ENCODE measurements at places on chromosomes 12 and 14. TPM values are rescaled to one million over a fixed set of nuclear protein-coding genes. Genes with fewer than 3 reads are reported as not detected.

KRT73 gene
- total RNA-seq, result not detected

- no peak for DNase-seq
Observed at GRCh38 chr12:8630131-8630530, 17.5 kb upstream of the AICDA start.

GRCh38 chr14:90815822-90816662, at the start of gene TTC7B:
TSS of gene TTC7B (minus strand) at chr14:90816430. CDS start at chr14:90816295, 135 bp downstream.
- peak; percentile 92 for DNase-seq

KRT82 gene
- not detected for total RNA-seq

GRCh38 chr12:66050610-66051009, 79.9 kb downstream of the LLPH start:
- no peak for DNase-seq

DNA sequence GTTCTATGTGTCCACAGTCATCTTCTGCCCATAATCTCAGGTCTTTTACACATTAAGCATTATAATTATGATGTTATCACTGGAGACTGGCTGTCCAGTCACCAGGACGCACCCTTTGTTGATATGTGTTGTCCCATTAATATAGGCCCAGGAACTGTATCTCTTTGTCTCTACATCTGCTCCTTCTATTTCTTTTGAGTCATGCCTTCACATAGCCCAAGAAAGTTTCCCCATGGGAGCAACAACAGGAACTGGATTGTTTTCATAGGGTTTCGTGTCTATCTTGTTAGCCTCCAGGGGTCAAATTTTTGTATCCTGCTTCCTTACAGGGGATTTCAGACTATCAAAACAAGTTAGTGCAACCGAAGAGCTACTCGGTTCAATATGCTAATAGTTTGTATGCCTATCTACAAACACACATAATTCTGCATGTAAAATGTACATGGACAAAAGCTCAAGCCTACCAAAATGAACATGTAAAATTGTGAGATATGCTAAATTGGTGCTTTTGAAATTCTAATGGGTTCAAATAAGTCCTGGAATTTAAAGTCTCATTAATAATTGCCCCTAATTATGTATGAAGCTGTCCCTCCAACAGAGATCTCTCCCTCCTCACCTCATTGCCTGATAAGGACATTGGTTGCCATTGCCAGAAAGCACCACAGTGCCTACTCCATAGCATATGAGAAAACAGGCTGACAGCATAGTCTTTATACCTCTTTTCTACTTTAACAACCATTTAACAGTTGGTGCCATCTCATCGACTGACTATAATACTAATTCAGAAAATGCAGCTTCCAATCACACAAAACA, 99.8 kb upstream of the DIO2 start:
- DNase-seq, result no peak

GRIN2B gene
- 75.4 TPM for total RNA-seq

ADCK1 gene
- total RNA-seq, result 5.7 TPM

GLT1D1 gene
- 11.0 TPM for total RNA-seq

GRCh38 chr14:49505041-49505766, 81.0 kb downstream of the RPS29 start:
- DNase-seq, result no peak

BMAL2 gene
- 42.4 TPM for total RNA-seq

HVCN1 gene
- 7.3 TPM for total RNA-seq

DNA sequence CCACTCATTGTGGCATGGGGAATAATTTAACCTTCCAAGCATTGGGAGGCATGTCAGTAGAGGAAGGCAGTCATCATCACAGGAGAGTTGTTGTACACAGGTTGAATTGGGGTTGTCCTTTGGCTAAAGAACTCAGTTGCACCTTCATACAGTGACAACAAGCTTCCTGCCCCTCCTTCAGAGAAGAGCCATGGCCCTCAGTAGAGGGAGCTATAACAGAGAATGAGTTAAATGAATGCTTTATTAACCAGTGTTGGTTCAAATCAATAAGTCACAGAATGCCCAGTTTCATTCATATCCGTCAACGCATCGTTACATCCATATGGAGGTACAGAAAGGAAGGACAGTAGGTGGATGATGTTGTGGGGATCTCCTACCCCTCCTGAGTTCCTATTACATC, 4.8 kb downstream of the IFNG-AS1 start:
- no peak for DNase-seq

GRCh38 chr14:101772770-101773169, 11.3 kb downstream of the PPP2R5C start:
- no peak for DNase-seq

GRCh38 chr14:54758041-54758440, 144.6 kb downstream of the GCH1 start:
- DNase-seq, result no peak

DNA sequence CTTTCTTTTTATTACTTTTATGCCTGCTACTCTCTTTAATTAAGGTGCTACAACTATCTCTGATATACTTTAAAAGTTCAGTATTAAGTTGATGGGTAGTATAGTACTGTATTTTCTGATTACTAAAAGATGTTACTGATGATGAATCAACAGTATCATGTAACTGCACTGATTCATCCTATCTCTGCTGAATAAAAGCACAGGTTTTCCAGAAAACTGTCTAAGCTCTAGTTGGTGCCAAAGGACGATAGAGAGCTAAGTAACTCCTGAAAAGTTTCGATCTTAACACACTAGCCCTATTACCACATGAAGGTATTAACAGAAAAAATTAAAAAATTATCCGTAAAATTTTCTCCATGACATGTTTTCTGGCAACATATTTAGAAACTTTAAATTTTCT, 2.1 kb downstream of the SCAF11 start:
- DNase-seq, result no peak

GRCh38 chr14:75268633-75269550, 9.7 kb upstream of the FOS start:
- DNase-seq, result no peak

DNA sequence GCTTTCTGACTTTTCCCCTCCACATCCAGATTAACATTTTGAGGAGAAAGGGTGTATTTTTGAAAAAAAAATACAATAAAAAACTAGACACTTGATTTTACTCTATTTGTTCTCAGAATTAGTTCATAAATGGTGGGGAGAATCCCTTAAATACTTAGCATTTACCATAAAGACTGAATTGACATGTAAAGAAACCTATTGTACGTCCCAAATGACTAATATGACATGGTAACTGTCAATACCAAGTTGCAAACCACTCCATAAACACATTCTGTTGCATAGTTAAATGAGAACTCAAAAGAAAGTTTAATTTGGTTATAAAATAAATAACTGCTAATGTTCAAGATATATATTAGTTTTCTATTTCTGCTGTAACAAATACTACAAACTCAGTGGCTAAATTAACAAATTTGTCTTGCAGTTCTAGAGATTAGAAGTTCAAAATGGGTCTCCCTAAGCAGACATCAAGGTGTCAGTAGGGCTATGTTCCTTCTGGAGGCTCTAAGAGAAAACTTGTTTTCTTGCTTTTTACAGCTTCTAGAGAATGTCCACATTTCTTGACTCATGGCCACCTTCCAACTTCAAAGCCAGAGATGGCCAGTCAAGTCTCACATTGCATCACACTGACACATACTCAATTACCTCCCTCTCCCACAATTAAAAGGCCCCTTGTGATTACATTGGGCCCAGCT, 16.0 kb downstream of the NELL2 start:
- DNase-seq, result no peak

GRCh38 chr12:64147875-64148274, 74.2 kb downstream of the KICS2 start:
- no peak for DNase-seq

DNA sequence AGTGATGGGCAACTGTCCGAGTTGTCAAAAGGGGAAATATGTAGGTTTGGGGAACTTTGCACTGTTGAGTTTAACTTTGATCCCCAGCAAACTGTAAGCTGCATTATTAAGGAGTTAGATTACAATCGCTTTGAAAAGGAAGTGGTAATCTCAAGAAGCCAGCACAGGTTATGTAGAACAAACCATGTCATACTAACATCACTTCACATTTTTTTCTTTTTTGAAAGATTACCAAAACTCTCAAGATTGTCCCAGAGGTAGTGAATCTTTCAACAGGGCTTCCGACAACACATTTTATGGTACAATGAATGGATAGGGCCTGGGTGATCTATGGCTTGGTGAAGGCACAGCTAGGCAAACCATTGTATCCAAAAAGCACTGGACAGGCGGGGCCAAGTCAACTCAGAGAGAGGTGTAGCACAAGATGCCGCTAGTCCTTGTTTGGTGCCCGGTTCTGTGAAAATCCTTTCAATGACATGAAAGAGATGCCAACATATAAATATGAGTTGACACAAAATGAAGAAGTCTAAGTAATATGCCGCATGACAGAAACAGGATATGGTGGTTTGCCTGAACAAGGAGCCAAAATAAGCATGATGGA, 24.3 kb upstream of the PARP11 start:
- DNase-seq, result no peak

SRRM4 gene
- 5.7 TPM for total RNA-seq

GRCh38 chr12:53230108-53230845, 1.7 kb downstream of the RARG start:
- no peak for DNase-seq

DNA sequence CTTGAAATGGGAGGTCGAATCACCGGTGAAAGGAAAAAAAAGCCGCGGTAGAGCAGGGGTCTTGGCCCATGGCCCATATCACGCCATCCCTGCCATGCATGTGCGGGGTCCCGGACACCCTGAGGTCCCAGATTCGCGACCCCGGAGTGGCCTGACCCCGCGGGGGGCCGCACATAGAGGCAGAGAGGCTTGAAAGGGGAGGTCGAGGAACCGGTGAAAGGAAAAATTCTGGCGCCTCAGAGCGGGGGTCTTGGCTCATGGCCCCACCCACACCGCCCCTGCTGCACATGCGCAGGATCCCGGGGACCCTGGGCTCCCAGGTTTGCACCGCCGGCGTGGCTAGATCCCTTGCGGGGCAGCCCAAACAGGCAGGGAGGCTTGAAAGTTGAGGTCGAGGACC, 319.8 kb downstream of the ALG10 start:
- peak; percentile 2 for DNase-seq

- peak; percentile 34 for DNase-seq
Observed at GRCh38 chr12:3533703-3534386, 42.8 kb downstream of the PRMT8 start.

BCL11B gene
- 58.3 TPM for total RNA-seq

GRCh38 chr12:30820406-30820946, 65.7 kb upstream of the CAPRIN2 start:
- no peak for DNase-seq

- no peak for DNase-seq
Observed at GRCh38 chr14:100256339-100256895, 17.5 kb downstream of the YY1 start.

VASH1 gene
- 59.9 TPM for total RNA-seq

GRCh38 chr12:131959116-131959515, 9.4 kb downstream of the EP400 start:
- no peak for DNase-seq

CLEC7A gene
- total RNA-seq, result 2.0 TPM

DNA sequence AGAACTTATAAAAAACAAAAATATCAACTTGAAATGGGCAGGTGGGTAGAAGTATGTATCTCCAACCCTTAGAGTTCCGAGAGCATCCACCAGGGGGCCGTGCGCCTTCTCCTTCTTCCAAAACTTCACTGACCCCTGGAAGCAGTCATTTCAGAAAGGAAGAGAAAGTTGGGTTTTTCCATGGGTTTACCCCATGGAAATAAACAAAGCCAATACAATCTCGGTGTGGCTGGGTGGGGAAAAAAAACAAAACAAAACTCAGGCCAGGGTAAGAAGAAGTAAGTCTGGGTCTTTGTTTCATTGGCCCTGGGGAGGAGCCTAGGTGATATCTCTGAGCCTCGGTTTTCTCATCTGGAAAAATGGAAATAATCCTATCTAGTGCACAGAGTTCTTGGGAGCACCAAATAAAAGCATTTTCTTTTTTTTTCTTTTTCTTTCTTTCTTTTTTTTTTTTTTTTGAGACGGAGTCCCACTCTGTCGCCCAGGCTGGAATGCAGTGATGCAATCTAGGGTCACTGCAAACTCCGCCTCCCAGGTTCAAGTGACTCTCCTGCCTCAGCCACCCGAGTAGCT, 33.6 kb upstream of the HNF1A start:
- DNase-seq, result peak; percentile 32

- DNase-seq, result peak; percentile 80
Observed at GRCh38 chr12:53743266-53744129, 8.3 kb downstream of the CISTR start.

DNA sequence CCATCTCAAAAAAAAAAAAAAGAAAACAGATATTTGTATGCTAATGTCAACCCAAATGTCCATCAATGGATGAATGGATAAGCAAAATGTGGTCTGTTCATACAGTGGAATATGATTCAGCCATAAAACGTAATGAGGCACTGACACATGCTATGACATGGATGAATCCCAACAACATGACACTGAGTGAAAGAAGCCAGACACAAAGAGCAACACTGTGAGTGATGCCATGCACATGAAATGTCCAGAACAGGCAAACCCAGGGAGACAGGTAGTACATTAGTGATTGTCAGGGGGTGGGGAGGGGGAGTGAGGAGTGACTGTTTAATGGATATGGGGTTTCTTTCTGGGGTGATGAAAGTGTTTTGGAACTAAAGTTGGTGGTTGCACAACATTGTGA, 50.2 kb downstream of the ARL6IP4 start:
- DNase-seq, result no peak

GRCh38 chr12:15808250-15808649, 19.1 kb upstream of the EPS8 start:
- DNase-seq, result no peak

CHGA gene
- 39.5 TPM for total RNA-seq

GRCh38 chr14:72766296-72766695, 127.6 kb downstream of the DPF3 start:
- DNase-seq, result no peak

DNA sequence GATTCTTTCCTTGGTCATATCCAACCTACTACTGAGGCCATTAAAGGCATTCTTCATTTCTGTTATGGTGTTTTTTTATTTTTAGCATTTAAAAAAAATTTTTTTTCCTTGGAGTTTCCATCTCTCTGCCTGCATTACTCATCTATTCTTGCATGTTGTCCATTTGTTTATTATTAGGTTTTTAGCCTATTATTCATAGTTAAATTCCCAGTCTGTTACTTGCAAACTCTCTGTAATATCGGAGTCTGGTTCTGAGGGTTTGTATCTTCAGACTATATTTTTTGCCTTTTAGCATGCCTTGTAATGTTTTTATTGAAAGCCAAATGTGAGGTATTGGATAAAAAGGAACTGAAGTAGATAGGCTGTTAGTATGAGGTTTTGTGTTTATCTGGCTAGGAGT, 284.3 kb downstream of the FUT8 start:
- no peak for DNase-seq

DNA sequence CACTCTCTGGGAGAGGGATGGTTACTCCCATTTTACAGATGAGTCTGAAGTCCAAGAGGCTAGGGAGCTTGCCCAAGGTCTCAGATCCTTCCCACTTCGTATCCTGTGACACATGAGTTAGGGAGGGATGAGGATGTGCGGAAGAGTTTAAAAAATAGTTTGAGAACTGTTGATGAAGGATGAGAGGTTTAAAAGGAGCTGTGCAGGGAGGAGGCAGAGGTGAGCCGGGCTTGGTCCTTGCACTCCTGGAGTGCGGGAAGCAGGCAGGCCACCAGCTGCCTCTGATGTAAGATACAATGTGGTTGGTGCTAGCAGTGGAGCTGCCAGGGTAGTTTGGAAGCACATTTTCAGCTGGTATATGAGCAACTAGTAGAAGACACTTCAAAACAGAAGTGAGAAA, 46.5 kb downstream of the TSPAN9 start:
- no peak for DNase-seq

- DNase-seq, result no peak
Observed at GRCh38 chr14:24238123-24238522, 4.3 kb downstream of the TINF2 start.

All from frontal cortex (tissue), 4 donors.